Esophagus squamous epithelium (tissue), 5 donors: ENCODE measurements at places on chromosomes 12 and 14.

GRCh38 chr12:132284071-132284826 is 45.1 kb downstream of the GALNT9 start:
- DNase-seq, result no peak

DNA sequence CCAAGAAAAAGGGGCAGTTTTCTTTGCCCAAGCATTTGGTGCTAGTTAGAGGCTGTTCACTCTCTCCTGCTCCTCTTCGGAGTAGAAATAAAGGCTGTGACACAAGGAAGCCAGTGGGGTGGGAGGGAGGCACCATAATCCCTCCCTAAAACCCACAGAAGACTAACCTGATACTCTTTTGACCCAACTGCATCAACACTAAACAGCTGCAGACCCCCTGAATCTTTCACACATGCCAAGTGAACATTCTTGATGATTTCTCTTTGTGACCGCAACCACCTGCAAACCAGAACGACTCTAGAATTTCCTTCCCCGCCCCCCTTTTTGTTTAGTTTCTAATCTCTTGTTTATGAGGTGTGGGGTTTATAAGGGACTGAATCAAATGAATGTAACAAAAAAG is 175.8 kb upstream of the BCL2L14 start:
- DNase-seq, result no peak

DNA sequence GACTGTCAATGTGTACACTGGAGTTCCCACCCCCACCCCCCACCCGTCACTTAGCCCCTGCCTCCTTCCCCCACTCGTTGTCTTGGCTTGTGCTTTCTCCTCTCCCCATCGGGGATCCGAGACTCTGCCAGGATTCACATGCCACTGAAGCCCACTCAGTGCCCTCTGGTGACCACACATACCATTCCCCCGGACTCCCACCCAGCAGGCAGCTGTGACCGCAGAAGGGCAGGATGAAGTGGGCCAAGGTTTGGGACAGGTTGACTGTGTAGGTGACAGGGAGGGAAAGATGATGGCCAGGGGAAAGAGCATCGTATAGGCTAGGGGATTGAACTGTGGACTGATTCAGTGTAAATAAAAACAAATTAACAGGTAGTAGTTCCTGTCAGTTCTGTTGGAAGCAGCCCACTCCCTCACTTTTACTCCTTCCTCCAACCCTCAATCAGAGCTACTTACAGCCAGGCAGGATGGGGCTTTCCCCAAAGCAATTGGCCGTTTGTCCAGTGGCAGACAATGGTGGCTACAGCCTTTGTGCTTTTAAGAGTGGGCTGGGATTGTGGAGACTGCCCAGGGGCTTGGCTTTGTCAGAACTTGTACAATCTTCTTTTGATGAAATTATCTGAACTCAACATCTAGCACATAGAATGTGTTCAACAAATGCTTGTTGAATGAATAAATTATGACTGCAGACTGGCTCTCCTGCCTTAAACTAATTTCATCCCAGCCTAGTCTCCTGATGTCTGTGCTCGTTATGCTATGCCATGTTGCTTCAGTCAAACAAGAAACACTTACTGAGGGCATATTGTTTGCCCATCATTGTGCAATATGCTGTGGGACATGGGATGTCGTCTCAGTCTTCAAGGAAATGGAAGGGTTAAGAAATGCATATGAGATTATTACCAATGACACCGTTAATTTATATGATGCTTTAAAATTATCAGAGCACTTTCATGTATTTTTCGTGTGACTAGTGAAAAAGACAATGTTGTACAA is 30.2 kb downstream of the TTC9 start:
- DNase-seq, result no peak

- no peak for DNase-seq
Measured at GRCh38 chr12:113088971-113089756, 32.6 kb downstream of the DTX1 start.

- DNase-seq, result no peak
Measured at GRCh38 chr14:69117020-69117767, 35.7 kb downstream of the DCAF5 start.

DNA sequence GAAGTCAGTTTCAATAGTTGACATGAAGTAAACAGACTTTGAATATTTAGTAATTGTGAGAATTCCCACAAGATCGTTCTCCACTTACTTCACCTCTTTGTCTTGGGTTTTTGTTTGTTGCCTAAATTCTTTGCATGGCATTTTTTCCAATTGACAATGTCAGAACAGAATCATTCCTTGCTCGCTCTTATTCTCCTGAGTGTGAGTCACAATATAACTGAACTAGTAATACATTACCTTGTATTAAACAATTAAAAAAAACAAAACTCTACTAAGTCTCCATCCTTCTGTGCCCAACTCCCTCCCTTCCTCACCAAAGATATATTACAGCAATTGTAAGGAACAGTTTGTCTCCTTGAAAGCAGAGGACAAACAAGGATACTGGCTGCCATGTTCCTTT is 638.8 kb upstream of the NOVA1 start:
- no peak for DNase-seq

DNA sequence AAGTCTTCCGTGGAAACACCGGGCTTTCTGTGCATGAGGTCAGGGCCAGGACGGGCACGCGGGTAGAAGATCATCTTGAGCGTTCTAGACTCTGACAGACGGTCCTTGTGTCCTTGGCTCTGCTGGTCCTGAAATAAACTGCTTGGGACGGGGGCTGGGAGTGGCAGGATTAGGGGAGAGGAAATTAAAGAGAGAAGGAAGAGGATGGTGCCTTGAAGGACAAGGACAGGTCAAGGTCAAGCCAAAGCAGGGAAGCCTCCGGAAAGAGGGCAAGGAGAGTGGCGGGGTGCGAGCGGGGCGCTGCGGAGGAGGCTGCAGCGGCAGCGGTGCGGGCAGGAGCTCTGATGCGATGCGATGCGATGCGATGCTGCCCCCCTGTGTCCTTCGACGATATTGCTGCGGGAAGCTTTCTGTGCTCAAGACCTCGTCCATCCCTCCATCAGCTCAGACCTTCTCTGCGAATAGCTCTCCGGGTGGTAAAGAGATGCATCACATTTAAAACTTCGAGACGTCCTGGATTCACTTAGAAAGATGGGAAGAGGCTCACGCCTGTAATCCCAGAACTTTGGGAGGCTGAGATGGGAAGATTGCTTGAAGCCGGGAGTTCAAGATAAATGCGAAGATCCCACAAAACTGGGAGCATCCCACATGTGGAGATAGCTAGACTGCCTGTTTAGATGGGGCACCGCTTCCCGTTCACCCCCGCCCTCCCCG is 110.1 kb upstream of the TMEM132D start:
- no peak for DNase-seq

- DNase-seq, result no peak
Measured at GRCh38 chr12:51827925-51828818, 20.3 kb downstream of the FIGNL2 start.

DNA sequence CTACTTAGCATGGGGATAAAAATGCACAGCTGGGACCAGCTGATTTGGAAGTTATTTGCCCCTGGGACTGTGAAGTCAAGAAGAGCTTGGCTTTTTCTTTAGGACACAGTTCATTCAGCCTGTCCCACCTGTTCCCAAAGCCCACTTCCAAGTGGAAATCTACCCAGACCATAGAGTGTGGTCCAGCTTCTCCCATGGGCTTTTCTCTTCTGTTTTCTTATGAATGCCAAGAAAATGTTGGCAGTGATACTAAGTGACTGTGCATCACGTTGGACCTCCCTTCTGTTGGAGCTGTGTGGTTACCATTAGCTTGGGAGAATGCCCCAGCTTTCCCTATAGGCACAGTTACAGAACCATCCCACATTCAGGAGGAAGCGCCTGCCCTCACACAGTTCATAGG is 89.4 kb downstream of the NT5DC3 start:
- no peak for DNase-seq

DNA sequence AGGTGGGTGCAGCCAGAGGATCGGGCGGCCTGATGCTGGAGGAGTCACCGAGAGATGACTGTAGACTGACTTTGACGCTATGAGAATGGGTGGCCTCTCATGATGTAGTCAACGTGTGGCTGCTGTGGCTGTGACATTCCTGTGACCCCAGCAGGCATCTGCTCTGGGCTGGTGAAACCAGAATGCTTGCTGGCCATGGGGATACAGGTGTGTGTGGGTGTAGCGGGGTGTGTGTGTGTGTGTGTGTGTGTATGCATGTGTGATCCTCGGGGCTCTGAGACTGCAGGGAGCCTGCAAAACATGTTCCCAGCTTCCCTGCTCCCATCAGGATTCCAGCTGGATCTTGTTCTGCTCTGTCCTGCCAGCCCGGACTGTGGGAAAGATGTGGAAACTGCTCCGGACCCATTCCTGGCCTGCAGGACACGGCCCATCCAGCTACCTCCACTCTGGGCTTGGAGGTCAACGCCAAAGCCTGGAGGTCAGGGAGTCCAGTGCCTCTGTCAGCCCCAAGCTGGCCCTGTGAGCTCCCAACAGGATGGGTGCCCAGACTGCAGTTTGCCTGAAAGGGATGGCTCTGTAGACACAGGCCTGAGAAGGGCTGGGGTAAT is 18.8 kb upstream of the HHIPL1 start:
- DNase-seq, result no peak

- no peak for DNase-seq
Measured at GRCh38 chr14:104206281-104206904, 68.0 kb downstream of the KIF26A start.

DNA sequence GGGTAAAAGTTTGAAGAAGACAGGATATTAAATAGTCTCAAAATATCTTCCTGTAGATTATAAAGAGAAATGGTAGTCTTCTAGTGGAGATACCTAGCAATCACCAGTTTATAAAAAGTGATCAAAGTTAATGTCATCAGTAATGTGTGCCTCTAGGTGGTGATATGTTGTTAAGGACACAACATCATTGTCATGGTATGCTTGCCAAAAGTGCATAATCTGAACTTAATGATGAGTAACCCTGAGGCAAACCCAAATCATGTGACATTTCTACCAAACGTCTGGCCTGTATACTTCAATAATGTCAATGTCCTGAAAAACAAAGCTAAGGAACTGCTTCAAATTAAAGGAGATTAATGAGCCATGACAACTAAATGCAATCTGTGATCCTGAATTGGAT is 214.7 kb downstream of the PHLDA1 start:
- DNase-seq, result no peak

- no peak for DNase-seq
Measured at GRCh38 chr14:91315844-91316267, 71.4 kb upstream of the GPR68 start.

GRCh38 chr12:26971963-26972362 is 33.7 kb downstream of the FGFR1OP2 start:
- DNase-seq, result no peak

GRCh38 chr14:76765461-76765931 is 4.2 kb downstream of the VASH1 start:
- no peak for DNase-seq

- no peak for DNase-seq
Measured at GRCh38 chr12:2403221-2403976, 350.6 kb downstream of the CACNA1C start.

GRCh38 chr14:35398071-35398584 is 6.4 kb downstream of the NFKBIA start:
- no peak for DNase-seq

DNA sequence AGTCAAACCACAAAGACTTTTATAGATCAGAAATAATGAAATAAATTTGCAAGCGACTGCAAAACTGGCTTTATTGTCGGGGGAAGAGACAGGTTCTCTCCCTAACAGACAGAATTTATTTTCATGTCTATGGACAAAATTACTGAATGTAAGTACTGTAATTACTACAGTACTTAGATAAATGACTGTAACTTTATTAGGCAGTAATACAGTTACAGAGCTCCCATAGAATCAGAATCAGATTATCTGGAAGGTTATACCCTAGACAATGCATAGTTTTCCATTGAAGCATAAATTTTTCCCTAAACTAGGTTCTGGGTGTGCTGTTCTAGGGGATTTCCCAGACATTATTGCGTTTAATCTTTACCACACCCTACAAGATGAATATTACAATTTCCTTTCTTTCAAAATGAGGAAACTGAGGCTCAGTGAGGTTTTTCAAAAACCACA is 114.2 kb downstream of the C12orf75 start:
- DNase-seq, result no peak

DNA sequence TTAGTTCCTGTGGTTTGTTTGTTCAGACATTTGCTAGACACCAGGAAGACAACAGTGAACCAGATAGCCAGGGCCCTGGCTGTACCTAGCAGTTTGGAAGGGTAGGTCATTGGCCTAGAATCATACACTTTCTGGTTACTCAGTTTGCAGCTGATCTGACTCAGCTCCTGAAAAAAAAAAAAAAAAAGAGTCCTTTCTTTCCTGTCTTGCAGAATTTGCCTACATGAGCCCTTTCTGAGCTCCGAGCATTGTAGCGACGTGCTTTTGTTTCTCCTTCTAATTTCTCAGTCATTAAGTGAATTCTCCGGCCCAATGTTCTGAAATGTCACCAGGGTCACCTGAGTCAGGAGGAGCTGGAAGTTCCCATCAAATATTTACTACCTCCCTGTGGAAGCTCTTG is 2.4 kb downstream of the CABP1 start:
- no peak for DNase-seq

GRCh38 chr12:123898673-123899072 is 74.0 kb downstream of the CCDC92 start:
- no peak for DNase-seq

DNA sequence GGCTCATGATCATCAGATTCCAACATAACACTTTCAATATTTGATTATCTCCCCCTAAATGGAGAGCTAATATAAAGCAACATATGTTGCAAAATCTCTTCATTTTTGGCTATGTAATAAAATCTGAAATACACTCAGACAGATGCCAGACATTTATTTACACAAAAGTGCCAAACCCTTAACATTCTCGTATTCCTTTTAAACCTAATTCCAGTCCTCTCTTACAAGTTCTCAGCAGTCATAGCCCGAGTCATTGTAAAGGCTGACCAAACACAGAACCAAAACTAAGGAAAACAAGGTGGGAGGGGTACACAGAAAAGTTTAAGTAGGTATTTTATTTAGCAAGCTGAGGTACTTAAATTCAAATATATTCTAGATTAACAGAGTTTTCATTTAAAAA is 81.4 kb downstream of the LRP6 start:
- no peak for DNase-seq

DNA sequence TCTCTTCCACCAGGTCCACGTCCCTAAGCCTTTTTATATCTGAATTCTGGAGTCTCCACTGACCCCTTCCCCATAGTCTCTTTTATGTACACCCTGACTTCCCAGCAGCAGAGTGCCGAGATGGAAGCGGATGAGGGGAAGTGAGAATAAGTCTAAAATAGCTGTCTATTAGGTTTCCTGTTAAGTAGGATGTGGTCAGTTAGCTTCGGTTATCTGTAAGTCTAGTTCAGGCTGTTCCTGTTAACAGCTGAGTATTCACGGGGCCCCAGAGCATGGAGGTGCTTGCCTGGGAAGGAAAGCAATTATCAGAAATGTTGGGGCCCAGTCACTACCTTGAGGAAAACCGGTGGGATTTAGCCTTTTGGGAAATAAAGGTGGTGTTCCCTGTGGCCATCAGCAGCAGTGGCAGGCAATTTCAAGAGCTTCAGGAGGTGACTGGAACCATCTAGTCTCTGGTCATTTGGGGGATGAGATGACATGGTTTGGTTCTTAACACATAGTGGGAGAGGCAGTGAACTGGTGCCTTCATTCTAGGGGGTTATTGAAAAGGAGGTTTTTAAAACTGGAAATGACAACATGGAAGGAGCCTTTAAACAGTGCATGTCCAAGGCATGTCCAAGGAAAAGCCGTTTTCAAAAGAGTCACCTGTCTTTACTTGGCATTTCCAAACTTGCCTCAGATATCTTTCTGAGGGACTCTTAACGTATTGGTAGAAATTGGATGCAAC is 21.8 kb downstream of the CHST11 start:
- no peak for DNase-seq
